ENCODE measurements at places on chromosomes 7 and 10.

GRCh38 chr7:112157072-112157471 is 49.1 kb downstream of the DOCK4 start:
- no peak for DNase-seq

GRCh38 chr7:76047305-76047810 is 442 bp downstream of the STYXL1 start:
- no peak for DNase-seq

DNA sequence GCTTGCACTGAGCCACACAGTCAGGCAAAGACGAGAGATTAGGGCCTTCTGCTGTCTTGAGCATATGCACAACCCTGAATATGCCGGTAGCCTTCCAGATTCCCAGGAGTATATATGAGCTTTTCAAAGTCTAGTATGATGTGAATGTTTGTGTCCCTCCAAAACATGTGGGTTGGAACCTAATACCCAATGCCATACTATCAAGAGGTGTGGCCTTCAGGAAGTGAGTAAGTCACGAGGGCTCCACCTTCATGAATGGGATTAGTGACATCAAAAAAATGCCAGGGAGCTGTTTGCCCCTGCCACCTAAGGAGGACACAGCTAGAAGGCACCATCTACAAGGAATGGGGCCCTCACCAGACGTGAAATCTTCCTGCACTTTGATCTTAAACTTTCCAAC is 105.2 kb downstream of the CH25H start:
- DNase-seq, result no peak

GRCh38 chr10:116888380-116889055 is 39.2 kb downstream of the ENO4 start:
- no peak for DNase-seq

DNA sequence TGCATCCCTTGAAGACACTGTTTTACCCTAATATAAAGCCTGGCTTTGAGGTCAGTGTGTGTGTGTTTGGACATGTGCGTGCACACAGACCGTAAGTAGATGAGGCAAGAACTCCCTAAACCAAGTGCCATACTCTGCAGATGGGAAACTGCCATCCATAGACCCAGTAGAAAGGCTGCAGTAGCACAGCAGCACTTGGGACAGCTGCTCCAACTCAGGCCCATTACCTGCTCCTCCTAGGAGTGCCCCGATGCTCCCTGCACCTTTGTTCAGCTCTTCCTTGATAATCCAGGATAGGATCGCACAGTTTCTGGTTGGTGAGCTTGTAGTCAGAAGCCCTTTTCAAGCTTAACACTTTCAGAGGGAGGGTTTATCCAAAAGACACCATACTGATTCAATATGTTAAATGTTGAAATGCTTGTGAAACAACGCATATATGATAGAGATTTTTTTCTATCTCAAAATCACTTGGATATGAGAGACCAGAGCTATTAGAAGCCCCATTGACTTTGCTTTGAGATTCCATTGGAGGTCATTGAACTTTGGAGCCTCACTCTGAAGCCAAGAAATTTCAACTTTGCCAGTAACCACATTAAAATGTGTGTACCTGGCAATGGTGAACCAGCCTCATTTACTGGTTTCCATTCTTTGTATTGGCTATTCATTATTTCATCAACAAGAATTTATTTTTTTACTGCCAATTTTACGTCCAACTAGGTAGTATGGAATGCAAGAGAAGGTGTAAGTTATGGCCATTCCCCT is 757.0 kb upstream of the GALNT17 start:
- DNase-seq, result no peak

DNA sequence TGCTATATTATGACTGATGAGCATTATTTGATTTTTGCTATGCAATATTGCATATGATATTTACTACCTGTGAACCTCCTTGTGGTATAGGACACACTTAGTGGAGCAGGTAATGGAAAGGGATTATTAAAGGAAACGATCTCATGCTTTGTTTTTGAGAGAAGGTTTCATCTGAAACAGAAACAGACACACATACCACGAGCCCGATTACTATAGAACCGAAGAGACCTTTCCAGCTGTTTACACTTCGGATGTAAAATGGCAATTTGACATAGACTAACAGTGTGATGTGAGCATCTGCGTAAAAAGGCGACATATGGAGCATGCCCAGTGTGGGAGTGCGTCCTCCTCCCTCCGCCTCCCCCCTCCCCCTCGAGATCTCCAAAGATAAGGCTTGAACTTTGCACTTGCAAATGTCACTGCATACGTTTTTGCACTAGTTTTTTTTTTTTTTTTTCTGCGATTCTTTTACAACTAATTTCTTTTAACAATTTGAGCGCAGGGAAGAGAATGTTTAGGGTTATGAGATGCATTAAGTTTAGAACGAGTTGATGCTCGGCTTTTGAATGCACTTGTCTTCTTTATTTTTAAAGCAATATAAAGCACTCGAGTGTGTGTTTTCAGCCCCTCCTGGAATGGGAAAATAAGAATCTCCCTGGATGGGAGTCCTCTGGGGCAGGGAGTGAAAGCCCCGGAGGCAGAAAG is 251.0 kb downstream of the NSUN6 start:
- DNase-seq, result peak; percentile 69

DNA sequence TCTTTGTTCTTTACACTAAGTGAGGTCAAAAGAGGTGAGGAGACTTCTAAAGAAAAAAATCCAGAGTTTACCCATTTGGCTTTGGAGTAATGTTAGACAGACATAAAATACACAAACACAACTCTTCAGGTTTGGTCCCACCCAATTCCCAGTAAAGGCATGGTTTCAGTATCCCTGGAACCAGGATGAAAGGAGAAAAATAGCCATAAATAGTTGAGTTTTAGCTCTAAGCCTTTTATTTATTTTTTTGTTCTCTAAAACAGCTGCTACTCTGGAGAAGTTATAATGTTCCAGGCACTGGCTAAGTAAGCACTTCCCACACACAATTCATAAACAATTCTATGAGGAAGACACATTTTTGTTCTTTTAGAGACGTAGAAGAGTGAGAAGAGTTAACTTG is 4.0 kb downstream of the ABCB1 start:
- no peak for DNase-seq

DNA sequence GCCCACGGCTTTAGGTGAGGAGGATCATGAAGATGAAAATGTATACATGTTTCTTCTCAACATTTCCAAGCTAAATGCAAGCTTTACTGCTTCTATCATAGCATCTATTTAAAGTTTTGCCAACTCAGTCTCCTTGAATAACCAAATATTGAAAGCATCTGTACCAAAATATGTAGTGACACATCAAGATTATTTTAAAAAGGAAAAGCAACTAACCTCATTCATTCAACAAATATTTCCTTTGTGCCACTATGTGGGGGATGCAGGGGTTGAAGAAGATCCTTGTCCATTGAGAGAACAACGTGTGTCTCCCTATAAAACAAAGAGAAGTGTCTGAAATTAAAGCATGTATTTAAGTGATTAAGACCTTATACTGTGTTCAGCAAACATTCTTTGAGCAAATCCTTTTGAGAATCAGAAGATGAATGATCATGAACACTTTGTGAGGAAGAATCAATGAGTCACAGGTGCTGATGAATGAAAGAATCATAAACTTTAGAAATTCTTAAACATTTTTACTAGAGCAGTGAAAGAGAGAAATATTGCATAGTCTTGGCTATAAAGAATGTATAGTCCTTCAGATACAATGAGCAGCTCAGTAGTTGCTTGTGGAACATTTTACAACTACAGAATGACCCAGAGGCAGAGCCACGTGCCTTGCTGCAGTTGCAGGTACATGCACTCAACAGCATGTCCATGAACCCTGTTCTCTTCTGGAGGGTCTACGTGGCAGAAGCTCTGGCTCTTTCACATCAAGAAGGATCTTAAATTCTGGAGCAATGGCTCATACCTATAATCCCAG is 13.9 kb downstream of the TAS2R60 start:
- DNase-seq, result no peak

DNA sequence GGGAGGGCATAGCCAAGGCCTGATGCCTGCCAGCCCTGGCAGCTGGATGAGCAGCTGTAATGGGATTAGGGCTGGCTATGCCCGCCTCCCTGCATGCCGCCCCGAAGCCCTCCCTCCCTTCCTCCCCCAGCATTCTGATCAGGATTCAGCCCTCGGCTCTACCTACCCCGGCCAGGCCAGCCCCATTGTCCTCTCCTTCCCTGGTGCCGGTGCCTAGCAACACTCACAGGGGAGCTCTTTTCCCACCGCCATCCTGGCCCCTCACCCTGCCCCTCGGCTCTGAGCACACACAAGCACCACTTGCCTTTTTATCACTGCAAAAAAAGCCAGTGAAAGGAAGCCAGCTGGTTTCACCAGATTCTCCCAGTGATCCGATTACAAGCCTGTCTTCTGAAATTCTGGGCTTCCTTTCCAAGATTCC is 9.0 kb upstream of the ADCYAP1R1 start:
- peak; percentile 99 for DNase-seq

DNA sequence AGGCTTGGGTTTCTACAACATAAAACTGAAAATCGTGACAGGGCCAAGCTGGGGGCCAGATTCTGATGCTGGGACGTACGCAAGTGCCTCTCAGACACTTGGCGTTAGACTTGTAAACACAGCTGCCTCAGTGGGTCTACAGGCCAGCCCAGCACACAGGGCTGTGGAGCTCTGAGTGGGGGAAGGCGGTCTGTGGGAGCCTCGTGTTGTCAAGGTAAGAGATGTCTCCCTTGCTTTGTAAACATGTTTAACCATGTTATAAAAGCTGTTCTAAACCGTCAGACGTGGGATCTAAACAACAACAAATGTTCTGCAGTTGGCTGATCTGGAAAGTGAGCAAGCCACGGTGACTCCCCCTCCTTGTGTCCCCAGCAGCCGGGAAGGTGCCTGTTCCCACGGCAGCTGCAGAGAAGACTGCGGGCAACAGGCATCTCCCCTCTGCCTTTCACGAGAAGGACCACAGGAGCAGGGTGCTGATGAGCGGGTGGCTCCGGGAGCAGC is 67.8 kb downstream of the ZRANB1 start:
- no peak for DNase-seq

DNA sequence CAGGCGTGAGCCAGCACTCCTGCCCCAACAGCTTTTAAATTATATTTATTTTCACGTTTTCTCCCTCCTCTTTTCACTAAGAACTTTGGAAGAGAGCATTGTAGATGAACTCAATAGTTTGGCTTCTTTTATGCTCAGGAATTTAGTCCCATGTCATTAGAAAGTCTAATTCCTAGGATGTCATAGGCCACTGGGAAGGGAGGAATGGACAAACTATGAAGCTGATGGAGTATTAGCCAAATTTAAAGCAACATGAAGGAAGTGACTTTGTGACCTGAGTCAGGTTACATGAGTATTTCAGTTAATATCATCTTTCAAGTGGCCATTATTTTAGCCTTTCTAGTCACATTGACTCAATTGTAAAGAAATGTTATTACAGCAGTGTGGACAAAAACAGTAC is 18.0 kb upstream of the OPN4 start:
- no peak for DNase-seq

GRCh38 chr7:1367501-1368183 is 91.6 kb downstream of the MICALL2 start:
- no peak for DNase-seq

DNA sequence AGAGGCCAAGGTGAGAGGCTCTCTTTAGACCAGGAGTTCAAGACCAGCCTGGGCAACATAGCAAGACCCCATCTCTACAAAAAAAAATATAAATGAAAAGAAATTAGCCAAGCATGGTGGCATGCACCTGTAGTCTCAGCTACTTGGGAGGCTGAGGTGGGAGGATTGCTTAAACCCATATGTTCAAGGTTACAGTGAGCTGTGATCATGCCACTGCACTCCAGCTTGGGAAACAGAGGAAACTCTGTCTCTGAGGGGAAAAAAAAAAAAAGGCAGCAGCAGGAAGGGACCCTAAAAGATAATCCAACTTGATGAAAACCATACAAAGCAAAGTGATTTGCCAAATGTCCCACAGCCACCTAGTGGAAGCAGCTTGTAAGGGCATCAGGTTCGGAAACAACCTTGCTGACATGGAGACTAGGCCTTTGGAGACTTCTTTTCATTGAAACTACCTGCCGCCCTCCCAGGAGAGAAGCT is 15.6 kb upstream of the PBLD start:
- DNase-seq, result peak; percentile 37

- no peak for DNase-seq
These were observed 80.7 kb downstream of the FZD1 start for GRCh38 chr7:91344911-91345310.

- peak; percentile 70 for DNase-seq
These were observed 843 bp upstream of the GATA3 start for GRCh38 chr10:8053446-8054243.

DNA sequence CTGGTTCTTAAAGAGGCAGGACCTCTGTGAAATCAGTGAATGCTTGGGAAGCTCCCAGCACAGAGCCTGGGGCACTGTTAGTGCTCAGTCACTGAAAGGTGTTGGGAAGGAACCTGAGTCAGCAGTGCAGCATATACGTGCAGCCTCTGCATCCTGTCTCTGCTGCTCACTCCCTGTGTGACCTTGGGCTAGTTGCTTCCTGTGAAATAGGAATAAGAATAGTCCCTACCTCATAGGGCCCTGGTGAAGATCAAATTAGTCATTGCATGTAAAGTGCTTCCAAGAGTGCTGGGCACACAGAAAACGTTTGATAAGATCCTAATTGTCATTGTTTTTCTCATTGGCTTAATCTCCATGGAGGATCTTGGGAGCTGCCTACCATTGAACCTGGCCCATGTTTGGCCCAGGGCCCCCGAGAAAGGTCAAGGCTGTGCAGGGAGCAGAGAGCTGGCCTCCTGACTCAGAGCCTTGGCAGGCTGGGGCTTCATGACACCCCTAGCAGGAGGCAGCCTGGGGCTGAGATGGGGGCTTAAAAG is 73.3 kb upstream of the COL13A1 start:
- DNase-seq, result no peak

- no peak for DNase-seq
These were observed 385.1 kb downstream of the POM121L12 start for GRCh38 chr7:53420550-53420949.

GRCh38 chr7:34138483-34138882 is 233.1 kb downstream of the BMPER start:
- DNase-seq, result no peak

GRCh38 chr10:22754296-22754695 is 39.9 kb upstream of the PIP4K2A start:
- no peak for DNase-seq

DNA sequence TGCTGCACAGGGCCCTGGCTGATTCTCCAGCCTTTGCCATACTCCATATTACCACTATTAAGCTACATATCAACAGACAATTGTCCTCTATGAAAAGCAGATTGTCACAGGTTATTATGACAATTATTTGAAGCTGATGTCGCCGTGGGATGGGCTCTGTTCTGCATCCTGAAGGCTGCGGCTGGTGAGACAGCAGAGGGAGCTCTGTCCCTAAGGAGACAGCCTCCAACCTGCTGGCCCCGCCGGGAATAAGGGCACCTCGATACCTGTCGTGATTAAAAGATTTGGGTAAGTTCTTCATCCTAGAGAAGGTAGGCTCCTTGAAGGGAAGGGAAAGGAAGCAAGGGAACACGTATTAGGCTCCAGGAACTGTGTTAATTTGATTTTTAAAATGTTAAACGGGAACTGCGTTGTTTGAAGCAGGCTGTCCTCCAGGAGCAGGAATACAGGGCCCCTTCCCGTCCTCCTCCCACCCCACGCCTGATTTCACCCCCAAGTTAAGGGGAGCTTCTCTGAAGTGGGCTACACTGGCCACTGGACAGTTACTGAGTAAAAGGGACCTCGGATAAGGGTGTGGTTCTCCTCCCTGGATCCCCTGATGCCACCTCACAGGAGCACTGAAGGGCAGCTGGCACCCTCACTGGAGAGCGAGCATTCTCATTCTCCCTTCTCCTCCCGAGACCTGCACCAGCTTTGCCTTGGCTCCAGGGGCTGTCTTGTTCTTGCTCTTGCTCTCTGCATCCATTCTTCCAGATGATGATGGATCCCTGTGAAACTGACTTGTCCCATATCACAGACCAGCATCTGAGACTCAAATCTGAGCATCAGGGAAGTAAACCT is 11.8 kb upstream of the TIAL1 start:
- DNase-seq, result peak; percentile 23

GRCh38 chr7:55044791-55045190 is 26.0 kb downstream of the EGFR start:
- no peak for DNase-seq
